Activated T-helper 1 cell treated with anti-CD3 and anti-CD28 coated beads, Interleukin-2, amount 50 U/mL, for 16 hours (primary cell): ENCODE measurements at places on chromosomes 7 and 10.

- DNase-seq = no peak
Measured at GRCh38 chr7:138962561-138963270, 18.5 kb downstream of the KIAA1549 start.

GRCh38 chr7:122014697-122015096 lies 129.4 kb downstream of the AASS start:
- DNase-seq = no peak

- no peak for DNase-seq
Measured at GRCh38 chr7:2217716-2218443, 14.9 kb downstream of the MAD1L1 start.

DNA sequence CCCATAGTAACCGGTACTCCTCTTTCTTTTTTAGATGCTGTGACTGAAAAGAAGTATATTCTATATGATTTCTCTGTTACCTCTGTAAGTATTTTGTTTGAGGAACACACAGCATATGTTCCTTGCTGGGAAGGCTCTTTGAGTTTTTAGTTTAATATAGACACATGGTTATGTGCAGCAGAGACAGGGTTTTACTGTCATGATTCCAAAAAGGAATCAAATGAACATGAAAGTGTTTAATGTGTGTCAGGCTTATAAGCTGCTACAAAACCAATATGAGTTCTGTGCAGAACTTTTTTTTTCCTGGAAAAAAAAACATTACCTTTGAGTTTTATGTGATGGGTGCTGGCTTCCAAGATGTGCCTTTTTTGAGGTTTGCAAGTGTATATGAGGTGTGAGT lies 50.4 kb downstream of the MGAM2 start:
- no peak for DNase-seq

DNA sequence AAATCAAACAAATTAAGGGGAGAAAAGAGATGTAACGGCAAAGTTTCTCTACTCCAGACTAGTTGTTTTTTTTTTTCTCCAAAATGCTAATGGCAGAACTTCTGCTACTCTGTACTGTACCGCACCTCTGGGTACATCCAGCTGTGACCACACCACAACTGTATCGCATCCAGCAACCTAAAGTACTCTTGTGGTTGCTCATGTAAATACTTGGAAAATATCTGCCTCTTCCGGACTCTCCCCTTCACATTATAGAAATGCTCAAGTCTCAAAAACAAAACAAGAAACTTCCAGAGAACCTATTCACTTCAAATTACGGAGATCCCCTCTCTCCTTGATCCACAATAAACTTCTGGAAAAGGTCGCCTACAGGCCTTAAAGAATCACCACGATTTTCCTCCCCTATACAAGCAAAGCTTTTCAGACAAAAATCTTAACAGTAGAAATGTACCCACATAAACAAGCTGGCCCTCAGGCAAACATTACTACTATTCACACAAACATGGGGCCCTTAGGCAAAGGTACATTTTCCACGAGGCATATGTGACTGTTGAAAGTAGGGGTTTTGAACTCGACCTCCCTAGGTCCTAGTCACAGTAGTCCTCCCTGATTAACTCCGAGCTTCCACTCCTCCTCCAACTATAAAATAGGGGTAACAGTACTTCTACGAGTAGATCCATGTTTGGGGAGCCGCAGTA lies 222.9 kb upstream of the MKLN1 start:
- no peak for DNase-seq

- DNase-seq = no peak
Measured at GRCh38 chr7:68535266-68535665, 1063.0 kb upstream of the AUTS2 start.

DNA sequence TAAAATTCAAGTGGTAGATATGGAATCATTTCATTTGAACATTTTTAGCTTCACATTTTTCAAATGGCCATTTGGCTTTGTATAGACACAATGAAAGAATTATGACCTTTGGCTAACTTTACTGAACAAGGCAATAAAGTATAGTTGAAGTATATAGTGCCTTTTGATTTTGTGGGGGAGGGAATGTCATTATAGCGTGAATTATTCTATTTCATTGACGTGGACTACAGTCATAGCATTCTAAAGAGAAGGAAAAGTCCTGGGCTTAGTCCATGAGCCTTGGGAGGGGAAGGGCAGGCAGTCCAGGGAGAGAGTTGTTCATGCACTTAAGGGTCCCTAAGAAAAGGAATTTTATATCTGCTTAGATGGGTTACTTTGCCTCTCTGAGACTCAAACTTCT lies 181.4 kb upstream of the GPR26 start:
- no peak for DNase-seq

- no peak for DNase-seq
Measured at GRCh38 chr7:17031906-17032551, 150.2 kb upstream of the AGR3 start.

DNA sequence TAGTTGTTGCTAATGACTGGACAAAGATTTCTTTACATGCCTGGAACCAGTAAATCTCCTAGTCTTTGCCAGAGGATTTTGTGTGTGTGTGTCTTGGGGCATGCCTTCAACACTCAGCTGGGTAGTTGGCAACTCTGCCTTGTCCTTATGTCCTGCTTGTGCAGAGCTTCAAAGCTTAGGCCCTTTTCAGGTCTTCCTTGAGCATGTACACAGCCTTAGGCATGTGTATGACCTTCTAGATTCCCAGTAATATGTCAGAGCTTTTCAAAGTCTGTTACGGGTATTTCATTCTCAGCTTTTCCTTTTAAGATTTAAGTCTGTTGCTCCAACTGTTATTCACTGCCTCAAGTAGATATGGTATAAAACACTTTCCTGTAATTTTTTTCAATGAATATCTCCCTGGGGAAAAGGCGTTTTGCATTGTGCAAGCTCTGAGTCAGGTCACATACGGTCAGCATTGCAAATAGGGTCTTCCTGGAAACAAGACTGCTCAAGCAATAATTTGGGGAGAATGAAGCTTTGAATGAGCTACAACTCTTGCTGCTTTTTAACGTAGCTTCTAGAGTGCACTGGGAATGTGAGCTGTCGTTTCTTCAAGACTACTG lies 25.5 kb downstream of the SHOC2 start:
- no peak for DNase-seq

DNA sequence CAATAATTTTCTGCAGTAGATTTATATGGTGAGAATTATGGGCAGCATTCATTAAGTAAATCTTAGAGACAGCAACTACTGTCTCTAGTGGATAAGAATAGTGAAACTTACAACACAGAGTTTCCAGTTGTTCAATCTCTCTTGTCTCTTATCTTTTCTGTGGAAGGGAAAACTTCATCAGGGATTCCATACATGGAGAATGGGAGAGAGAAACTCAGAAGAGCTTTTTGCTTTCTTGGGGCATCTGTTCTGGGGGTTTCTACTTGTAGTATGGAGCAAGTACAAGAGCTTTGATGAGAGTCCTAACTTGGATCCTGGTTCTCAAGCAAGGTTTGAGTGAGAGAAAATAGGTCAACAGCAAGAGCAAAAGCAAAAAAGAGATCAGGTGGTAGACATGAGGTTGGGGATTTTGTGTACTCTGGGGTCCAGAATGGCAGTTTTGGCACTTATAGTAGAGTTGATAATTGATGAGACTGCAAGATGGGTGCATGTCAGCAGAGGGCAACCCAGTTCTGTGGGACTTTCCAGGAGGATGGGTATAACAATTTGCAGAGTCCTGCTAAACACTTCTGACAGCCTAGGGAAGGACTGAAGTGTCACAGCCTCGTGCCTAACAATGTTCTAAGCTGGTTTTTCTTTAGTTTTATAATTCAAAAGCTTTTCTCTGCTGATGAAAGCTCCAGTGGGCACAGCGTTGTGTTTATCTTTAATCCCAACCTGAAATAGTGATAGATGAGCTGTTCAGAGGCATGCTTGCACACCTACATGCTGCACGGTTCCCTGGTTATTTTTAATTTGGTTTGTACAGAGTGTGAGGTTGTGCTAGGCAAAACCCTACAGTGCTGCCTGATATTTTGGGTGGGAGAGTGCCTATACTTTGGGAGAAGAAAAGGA lies 32.0 kb upstream of the STRIP2 start:
- DNase-seq = no peak

- DNase-seq = no peak
Measured at GRCh38 chr7:137169282-137169698, 174.2 kb downstream of the PTN start.
